GM23338 (cell line): ENCODE measurements at places on chromosomes 2 and 18. TPM values are rescaled to one million over a fixed set of nuclear protein-coding genes. Genes with fewer than 3 reads are reported as not detected.

- peak; percentile 90 for DNase-seq
Measured at GRCh38 chr2:208466151-208466919, 59.7 kb downstream of the PTH2R start.

DNA sequence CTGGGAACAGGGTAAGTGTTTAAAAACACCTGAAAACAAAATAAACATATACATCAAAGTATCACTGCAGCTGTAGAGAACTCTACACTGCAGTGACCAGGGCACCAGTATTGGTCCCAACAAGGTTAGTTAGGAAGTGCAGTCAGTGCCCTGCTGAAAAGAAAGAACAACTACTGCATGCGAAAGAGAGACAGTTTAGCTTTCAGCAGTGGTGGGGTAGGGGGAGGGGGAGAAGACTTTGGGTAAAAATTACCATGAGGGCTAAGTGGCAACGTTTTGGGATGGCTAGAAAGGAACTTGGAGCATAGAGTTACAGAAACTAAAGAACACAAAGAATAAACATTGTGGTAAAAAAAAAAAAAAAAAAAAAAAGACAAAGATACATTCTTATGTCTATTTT is 112.1 kb downstream of the UPP2 start:
- DNase-seq, result peak; percentile 22

The CRACDL gene
- 0.14 and 0.85 TPM in 2 replicates for total RNA-seq

The MCM6 gene
- total RNA-seq, result 133 and 139 TPM in 2 replicates

- no peak for DNase-seq
Measured at GRCh38 chr2:188333751-188334524, 42.3 kb downstream of the GULP1 start.
